ENCODE measurements at places on chromosomes 1 and 21. TPM values are rescaled to one million over a fixed set of nuclear protein-coding genes. Genes with fewer than 3 reads are reported as not detected.

DNA sequence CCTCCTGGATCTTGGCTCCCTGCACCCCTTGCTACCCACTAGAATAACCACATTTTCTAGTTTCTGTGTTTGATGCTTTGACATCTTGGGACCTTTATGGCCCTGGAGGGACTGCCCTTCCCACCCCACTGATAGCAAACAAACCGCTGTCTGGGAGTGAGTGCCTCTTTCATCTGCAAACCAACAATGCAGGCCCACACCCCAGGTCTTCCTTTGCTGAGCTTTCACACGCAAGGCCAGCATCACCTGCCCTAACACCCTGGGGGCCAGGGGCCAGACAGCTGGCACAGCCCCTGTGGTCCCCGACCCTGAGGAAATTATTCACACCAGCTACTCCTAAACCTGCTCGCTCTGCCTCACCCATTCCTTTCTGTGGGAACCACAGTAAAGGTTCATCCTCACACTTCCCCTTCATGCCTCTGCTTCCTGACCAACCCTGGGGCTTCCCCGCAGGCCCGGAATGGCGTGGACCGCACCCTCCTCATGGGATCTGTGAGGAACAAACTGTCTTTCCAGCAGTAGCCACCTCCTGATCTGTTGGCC, 15.4 kb downstream of the SLC2A7 start:
- DNase-seq: no peak

DNA sequence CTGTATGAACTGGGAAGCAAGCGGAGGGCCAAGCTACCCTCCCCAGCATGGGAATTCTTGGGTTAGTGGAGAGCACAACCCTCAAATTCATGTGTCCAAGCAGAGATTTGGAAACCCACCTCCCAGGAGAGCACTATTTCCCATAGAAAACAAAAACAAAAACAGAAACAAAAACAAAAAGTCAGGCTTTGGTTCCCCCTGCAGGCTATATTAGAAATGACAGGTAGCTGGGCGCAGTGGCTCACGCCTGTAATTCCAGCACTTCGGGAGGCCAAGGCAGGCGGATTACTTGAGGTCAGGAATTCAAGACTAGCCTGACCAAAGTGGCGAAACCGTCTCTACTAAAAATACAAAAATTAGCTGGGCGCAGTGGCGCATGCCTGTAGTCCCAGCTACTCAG, 10.8 kb downstream of the MINDY1 start:
- DNase-seq: peak; percentile 36

- no peak for DNase-seq
Measured at GRCh38 chr1:109256085-109256484, 6.7 kb downstream of the CELSR2 start.

DNA sequence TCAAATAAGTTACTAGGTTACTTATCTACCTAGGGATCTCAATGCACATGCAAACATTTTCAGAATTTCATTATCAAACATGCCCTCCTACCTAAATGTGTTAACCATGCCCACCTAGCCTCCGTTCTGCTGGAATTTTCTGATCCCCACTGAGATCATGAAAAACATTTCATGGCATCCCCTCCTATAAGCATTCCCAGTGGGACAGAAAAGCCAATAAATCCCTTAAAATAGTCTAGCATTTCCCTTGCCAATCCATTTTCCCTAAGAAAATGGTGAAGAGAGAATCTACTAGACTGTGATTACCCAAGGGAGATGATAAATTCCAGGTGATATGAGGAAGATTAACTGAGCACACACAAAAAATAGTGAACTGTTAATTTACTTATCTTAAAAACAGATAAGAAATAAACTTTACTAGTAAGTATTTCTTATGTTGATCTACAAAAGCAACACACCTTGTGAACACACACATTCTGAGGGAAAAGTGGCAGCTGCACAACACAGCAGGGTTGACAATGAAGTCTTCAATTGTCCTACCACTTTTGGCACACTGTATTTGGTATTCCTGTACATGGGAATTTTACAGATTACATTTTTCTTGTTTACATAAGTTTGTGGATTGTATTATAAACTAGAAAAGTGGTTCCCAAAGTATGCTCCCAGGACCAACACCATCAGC, 49.6 kb downstream of the ARID4B start:
- DNase-seq: no peak

Gene NBPF12
- 6.2 TPM for total RNA-seq

Data from activated naive CD4-positive, alpha-beta T cell treated with anti-CD3 and anti-CD28 coated beads for 36 hours (primary cell).